DMS153 (cell line): ENCODE measurements at places on chromosomes 2 and 18.

- peak; percentile 18 for DNase-seq
Measured at GRCh38 chr18:21669736-21670285, 34.8 kb downstream of the ABHD3 start.

DNA sequence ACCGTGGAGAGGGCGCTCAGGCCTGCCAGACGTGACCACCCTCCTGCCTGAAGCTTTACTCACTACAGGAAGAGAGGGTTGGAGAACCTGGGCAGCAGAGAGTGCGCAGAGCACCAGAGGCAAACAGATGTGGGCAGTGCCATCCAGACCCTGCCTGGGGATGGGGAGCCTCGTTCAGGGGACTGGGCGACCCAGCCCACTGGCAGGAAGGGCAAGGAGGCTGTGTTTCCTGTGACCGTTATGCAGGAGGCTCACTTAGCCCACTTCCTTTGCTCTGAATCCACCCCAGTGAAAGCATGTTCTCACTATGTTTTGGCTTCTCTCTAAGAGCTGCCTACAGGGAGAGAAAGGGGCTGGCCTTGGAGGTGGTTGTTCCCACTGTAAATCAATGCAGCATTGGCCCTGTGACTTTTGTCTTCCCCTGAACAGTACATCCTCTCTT is 23.0 kb upstream of the ACKR3 start:
- DNase-seq: no peak

DNA sequence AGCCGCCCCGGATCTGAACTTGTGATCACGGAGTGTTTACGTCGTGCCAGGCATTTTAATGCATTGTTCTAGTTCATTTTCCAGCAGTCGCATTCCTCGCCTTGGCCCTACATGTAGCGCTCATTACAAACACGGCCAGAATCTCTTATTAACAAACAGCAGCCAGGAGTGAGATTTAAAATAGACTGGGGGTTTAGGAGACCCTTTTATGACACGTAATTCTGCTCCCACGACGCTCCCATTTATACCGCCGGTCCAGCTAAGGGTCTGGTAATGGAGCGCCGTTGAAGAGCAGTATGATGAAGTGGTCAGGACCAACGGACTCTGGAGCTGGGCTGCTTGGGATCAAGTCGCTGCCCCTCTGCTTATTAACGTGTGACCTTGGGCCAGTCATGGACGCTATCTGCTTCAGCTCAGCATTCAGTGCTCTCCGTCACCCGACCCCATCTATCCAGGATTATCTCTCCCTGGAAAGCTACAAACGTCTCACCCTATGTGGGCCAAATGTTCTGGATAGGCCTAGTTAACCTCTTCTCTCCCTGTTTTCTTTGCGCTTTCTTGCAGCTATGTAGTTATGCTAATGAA is 745 bp downstream of the MSH2 start:
- no peak for DNase-seq

GRCh38 chr2:212021947-212022346 is 516.7 kb downstream of the ERBB4 start:
- DNase-seq: no peak

DNA sequence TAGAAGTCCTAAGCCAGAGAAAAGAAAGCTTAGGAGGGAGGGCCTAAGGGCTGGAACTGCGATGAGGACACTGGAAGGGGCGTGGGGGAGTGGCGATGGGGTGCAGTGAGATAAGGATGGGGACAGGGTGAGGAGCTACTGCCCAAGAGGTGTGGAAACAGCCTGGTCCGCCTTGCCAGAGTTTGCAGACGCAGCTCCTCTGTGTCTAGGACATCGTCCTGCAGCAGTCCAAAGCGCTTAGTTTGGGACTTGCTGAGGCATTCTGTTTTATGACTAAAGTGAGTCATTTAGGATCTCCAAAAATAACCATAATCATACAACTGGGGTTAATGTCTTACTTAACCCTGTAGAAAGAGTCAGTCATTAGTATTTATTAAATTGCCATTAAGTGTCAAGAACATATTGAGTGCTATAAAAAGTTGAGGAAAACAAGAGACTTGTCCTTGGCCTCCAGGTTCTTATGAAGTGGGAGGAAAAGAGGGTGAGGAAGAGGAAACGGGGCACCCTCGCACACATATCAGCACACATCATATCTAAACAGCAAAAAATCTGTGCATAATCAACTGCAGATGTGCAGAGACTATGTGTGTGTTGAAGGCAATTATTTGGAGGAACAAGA is 74.8 kb downstream of the CDK15 start:
- no peak for DNase-seq

- no peak for DNase-seq
Measured at GRCh38 chr2:233250985-233251305, 528 bp upstream of the ATG16L1 start.

DNA sequence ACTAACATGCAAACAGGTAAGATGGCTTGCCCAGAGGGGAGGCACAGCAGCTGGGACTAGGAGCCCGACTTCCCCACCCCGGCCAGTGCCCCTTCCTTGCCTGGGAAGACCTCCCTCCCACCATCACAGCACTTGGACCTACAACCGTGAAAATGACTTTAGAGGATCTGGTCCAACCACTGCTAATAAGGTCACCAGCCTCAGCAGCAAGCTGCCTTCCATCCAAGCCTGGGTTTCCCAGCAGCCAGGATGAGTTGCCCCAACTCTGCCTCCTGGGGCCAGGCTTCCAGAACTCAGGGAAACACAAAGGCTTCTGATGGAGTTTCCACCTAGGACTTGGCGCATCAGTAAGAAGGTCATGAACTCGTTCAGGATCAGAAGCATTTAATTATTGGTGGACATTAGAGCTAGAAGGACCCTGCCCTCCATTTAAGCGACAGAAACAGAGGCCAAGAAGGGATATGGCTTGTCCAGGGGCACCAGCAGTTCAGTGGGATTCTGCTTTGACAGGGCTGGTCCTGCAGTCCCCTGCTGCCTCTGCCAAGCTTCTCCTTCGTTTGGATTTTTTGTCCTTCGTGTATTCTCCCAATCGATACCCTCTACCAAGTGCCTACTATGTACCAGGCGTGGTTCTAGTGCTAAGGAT is 403.0 kb upstream of the ID2 start:
- no peak for DNase-seq

DNA sequence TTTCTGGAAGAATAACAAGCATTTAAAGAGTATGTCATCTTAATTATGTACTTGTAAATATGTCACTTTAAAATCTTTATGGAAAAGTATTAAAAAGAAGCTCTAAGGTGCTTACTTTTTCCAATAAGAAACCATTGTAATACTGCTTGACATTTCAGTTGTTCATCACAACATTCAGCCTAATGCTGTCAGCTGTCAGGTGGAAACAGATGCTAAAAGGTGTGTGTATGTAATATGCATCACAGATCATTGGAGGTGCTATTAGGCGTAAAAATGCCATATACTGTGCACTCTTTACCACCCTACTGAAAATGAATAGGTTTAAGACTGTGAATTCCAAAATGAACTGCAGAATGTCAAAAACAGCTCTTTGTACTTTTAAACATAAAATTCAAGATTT is 40.3 kb downstream of the METTL8 start:
- DNase-seq: no peak

DNA sequence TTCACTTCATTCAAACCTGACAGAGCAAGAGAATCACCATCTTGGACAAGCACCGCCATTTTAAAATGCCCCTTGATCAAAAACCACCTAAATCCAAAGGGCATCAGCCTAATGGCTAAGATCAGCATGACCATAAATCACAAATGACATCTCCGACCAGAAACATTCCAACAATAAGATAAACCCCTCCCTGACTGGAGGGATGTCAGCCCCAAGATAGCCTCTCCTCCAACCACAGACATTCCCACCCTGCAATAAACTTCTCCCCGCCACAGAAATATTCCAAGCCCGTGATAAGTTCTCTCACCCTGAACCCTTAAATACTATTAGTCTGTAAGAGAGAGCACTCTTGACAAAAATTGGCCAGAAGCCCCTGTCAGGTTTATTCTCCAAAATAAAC is 21.6 kb upstream of the LYPD1 start:
- DNase-seq: no peak

GRCh38 chr18:11883153-11883552 is 25.0 kb downstream of the MPPE1 start:
- no peak for DNase-seq

DNA sequence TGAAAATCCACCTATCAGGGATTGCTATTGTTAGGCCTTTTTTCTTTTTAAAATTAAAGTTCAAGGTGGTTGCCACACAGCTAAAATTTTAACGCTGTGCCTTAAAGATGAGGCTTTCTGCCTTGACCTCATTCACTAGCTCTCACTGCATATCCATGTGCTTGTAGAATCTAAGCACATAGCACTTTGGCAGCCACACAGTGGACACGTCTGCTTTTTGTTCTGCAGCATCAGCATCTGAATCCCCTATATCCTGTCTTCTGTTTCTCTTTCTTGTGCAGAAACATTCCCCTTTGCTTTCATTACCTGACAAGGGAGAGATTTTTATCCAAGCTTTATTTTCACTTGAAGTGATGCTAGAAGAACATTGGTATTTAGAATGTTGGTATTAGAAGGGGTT is 38.1 kb downstream of the RALB start:
- no peak for DNase-seq

DNA sequence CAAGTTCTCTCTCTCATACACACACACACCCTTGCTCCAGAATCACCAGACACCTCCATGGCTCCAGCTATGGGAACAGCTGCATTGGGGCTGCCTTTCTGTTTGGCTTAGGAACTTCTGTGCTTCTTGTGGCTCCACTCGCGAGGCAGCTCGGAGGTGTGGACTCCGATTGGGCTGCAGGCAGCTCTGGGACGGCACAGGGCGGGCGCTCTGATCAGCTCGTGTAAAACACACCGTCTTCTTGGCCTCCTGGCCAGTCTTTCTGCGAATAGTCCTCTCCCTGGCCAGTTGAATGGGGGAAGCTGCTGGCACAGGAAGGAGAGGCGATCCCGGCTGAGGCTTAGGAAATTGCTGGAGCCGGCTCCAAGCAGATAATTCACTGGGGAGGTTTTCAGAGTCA is 22.4 kb downstream of the FOSL2 start:
- DNase-seq: no peak

- no peak for DNase-seq
Measured at GRCh38 chr2:9252002-9252357, 45.4 kb downstream of the ASAP2 start.

DNA sequence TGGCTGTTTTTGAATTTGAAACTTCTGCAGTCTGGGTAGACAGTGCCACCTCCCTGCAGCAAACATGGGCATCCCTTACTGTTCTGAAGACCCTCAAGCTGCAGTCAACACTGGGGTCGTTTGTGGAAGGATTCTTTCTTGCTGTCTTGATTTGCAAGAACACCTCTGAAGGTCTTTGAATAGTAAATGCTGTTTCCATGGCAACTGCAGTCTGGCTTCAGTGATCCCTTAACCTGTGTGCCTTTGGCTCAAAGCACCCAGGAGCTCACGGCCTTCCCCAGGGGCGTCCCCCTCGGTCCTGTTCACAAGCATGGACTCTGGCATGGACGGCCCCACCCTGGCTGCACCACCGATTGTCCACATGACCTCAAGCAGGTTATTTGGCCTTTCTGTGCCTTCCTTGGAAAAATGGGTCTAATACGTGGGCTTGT is 38.3 kb downstream of the LRRFIP1 start:
- DNase-seq: no peak

DNA sequence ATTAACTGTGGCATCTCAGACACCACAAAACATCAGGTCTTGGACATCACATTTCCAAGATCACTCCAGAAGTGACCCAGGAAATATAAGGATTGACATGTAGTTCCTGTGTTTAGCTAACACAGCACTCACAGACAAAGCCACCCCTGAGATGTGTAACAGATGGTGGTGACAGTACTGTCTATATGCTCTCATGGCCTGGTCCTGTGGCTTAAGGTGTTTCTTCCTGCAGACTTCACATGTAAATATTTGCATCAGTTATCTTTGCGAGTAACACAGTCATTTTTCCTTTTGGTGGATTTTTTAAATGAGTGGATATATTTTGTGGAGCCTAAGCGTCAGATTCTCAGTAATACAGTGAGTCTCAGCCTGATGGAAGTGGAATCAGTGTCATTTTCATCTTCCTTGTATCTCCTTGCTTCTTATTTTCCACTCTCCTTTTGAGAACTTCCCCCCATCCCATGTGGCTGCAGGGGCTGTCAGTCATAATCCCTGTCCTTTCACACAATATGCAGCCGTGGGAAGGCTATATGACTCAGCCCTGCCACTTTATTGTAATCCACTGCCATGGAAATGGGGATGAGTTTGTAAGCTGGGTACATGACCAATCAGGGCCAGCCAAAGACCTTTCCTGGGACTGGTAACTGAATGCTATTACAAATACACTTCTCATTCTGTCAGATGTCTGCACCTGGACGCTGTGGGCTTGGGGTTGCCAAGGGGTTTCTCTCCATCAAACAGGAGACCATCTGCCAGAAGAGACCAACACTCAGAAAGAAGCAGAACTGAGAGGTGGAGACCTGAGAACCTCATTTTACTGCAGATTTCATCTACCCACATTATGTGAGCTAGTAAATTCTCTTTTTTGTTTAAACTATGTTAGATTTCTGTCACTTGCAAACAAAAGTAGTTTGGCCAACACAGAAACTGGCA is 74.3 kb downstream of the ICOS start:
- DNase-seq: peak; percentile 15

DNA sequence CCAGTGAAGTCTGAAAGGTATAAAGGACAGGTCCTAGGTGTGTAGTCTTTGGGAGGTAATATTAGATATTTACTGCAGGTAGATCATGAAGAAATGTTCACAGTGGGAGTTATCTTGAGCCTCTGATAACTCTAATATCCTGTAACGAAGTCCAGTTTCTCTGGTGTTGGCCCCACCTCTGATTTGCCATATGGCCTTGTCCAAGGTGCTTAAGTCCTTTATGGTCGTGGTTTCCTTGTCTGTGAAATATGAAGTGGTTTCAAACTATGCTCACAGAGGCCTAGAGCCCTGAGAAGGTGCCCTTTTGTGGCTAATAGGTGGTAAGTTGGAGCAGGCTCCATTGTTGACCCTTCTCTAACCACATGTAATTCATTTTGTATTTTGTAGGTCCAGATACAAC is 190.7 kb downstream of the ICOS start:
- DNase-seq: no peak

DNA sequence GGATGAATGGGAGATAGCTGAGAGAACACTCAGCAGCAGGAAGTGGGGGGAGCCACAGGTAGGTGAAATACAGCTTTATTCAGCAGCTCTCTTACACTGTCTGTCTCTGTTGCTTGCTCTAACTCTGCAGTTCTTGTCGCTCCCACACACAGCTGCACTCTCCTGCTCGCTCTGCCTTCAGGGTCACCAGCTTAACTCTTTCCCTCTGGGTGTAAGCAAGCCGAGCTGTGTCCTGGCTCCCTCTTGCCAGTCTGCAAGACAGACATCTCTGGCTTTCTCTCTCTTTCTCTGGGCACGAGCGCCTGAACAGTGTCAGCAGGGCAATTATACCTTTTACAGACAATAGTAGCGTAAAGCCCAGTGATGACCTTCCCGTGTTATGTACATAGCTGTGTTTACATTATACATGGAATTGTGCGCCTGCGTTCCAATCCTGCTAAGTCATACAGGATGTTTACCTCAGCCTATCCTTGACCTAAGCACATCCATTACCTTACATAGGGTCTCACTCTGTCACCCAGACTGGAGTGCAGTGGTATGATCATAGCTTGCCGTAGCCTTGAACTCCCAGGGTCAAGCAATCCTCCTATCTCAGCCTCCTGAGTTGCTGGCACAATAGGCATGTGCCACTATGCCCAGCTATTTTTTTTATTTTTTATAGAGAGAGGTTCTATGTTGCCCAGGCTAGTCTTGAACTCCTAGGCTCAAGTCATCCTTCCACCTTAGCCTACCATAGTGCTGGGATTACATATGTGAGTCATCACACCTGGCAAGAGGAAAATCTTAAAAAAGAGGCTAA is 57.8 kb upstream of the CHN1 start:
- peak; percentile 72 for DNase-seq
